Aorta (tissue), 5 donors: ENCODE measurements at places on chromosomes 7 and 10. TPM values are rescaled to one million over a fixed set of nuclear protein-coding genes. Genes with fewer than 3 reads are reported as not detected.

TRIM74 gene
- 0.84 TPM for total RNA-seq

ZNF804B gene
- total RNA-seq: not detected

BTAF1 gene
- 45.2 TPM for total RNA-seq

GARIN1A gene
- total RNA-seq: 7.4 TPM

C10orf95 gene
- not detected for total RNA-seq

GIMAP1 gene
- 11.6 TPM for total RNA-seq

DNA sequence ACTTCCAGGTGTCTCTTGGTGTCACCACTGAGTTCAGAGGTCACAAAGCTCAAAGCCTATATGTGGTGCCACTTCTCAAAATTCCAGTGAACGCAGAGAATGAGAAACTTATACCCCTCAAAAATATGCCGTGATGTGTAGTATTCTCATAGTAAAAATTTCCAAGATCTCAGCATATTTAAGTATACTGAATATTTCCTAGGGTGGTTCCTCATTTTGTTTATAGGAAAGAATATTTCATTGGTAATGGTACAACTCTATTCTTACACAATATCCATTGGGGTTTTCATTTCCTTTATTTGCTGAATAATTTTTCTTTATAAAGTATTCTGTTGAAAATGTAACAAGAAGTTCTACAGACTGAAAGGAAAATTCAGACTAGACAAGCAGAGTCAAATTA is 58.9 kb upstream of the ADO start:
- no peak for DNase-seq

GRCh38 chr7:142812437-142813215 is 41.9 kb downstream of the PRSS2 start:
- DNase-seq: no peak

GRCh38 chr10:16770670-16771069 is 46.6 kb downstream of the RSU1 start:
- DNase-seq: no peak

DNA sequence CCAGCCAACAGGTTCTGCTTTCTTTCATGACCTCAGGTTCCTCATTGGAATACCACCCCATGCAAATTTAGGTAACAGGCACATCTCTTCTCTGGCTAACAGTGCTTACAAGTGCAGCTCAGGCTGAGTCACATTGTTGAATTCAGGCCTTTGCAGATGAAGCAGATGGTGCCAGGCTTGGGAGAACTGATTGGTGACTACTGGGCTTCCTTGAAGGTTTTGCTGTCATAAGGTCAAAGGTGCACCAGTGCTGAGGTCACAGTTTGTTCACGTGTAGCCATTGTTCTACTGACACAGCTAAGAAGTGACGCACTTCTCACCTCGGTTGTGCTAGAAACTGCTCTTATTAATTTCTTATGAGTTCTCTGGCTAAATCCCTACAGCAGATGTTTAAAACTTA is 128.6 kb upstream of the BMPER start:
- DNase-seq: no peak

GRCh38 chr7:123709525-123709924 is 39.3 kb downstream of the WASL start:
- DNase-seq: no peak

DNA sequence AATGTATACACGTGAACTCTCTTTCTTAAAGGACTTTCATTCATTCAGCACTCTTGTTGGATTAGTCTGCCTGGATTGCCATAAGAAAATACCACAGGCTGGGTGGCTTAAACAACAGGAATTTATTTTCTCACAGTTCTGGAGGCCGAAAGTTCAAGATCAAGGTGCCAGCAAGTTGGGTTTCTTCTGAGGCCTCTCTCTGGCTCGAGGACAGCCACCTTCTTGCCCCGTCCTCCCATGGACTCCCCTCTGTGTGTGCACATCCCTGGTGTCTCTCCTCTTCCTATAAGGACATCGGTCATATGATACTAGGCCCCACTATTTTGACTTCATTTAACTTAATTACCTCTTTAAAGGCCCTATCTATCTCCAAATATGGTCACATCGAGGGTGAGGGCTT is 110.4 kb upstream of the BMPER start:
- DNase-seq: no peak

DNA sequence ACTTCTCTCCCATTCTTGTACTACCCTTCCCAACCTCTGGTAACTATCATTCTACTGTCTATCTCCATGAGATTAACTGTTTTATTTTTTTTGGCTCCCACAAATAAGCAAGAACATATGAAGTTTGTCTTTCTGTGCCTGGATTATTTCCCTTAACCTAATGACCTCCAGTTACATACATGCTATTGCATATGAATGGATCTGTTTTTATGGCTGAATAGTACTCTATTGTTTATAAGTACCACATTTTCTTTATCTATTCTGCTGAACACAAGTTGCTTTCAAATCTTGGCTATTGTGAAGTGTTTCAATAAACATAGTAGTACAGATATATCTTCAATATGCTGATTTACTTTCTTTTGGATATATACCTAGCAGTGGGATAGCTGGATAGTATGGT is 376.6 kb upstream of the KCND2 start:
- DNase-seq: no peak
